ENCODE measurements at places on chromosomes 13 and 19.

- peak; percentile 20 for DNase-seq
Observed at GRCh38 chr13:99356262-99357091, 49.3 kb upstream of the GPR183 start.

DNA sequence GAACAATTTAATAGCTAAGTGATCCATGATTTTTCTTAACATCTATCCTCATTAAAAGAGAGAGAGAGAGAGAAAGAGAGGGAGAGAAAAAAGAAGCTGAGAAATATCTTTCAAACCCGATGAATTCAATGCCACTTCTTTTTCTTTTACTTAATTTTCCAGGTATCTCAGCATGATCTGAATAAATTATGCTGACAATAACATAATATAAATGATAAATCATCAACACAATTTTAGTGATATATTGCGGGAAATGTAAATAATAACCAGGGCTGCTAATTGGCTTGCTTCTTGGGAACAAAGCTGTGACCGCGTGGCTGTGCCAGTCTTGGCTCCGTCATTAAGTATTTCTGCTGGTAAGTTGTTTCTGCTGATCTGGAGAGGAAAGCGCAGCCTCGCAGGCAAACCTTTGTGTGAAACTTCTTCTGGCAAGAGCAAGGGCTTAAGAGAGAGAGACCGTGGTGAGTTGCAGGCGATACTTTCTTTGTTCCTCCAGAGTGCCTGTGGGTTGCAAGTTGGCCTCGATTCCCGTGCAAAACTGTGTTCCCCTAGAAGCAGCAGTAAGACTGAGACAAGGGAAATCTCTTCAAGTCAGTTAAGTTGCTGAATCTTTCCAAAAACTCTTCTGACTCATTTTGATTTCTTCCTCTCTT lies 489.1 kb upstream of the TSHZ3 start:
- DNase-seq = no peak

GRCh38 chr13:93620181-93620765 lies 393.7 kb downstream of the GPC6 start:
- DNase-seq = no peak

DNA sequence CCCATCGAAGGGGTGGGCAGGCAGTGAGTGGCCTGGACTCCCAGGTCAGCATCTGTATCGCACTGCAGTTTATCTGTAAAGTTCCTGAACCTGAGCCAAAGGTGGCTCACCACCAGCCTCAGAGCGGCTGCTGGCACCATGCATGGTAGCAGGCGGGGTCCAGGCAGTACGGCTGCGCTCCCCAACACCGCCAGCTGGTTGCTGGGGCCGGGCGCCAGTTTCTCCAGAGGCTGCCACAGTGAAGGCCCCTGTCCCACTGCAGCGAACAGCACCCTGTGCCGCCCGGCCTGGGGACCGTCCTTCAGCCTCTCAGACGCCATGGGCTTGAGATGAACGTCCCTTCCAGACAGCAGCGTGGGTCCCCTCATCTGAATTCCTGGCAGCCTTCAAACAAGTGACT lies 109.8 kb downstream of the KDM4B start:
- no peak for DNase-seq

DNA sequence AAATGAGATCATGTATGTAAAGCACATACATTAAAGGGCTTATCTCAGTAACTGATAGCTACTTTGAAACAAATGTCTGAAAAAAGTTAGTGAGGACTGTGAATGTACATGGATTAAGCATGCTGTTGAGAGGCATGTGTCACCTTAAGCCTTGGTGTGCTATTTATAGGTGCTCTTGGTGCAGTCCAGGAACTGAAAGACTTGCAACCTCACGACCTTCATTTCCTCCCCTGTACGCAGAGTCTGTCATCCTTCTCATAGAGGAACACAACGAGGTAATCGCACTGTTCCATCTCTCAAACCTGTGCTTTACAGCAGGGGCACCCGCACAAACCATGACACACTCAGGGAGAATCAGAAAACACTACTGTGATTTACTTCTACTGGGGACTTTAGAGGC lies 65.6 kb downstream of the UFM1 start:
- no peak for DNase-seq

- no peak for DNase-seq
Observed at GRCh38 chr13:49922301-49922700, 13.8 kb downstream of the SPRYD7 start.

GRCh38 chr19:39676004-39676403 lies 20.3 kb downstream of the LGALS16 start:
- no peak for DNase-seq

GRCh38 chr13:66210677-66211076 lies 1019.5 kb downstream of the PCDH9 start:
- no peak for DNase-seq

- DNase-seq = no peak
Observed at GRCh38 chr13:75541287-75541686, 3.6 kb upstream of the COMMD6 start.

- no peak for DNase-seq
Observed at GRCh38 chr19:8552810-8553209, 24.4 kb downstream of the MYO1F start.

- no peak for DNase-seq
Observed at GRCh38 chr13:101624981-101625380, 172.5 kb downstream of the ITGBL1 start.

GRCh38 chr19:35295792-35296462 lies 4.0 kb downstream of the MAG start:
- DNase-seq = no peak

- no peak for DNase-seq
Observed at GRCh38 chr19:7223429-7223828, 70.8 kb downstream of the INSR start.

DNA sequence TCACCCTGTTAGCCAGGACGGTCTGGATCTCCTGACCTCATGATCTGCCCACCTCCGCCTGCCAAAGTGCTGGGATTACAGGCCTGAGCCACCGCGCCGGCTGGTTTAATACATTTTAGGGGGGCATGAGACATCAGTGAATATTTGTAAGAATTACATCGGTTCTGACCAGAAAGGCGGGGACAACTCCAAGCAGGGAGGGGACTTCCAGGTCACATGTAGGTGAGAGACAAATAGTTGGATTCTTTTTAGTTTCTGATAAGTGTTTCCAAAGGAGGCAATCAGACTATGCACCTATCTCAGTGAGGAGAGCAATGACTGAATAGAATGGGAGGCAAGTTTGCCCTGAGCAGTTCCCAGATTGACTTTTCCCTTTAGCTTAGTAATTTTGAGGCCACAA lies 3.7 kb upstream of the ZNF552 start:
- no peak for DNase-seq

GRCh38 chr13:87998081-87998480 lies 326.9 kb downstream of the SLITRK5 start:
- no peak for DNase-seq

DNA sequence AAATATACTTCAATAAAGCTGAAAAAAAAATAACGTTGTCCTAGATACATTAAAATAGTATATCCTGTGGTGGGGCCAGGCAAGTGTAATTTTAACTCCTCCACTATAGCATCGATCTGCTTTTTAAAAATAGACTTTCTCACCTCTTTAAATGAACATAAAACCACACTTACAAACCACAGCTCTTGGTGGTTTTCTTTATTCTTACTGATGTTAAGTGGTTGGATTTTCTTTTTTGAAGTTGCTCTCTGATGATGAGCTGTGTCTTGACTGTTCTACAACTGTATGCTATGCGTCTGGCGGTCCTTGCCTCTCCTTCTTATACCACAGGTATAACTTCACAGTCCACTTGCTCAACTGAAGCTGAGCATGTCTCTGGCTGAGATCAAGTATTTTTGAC lies 721.5 kb upstream of the KLHL1 start:
- no peak for DNase-seq
